ENCODE measurements at places on chromosomes 1 and 21.
A peak's percentile ranks its signal among the peaks of the same experiment; 100 is the strongest.

- no peak for DNase-seq
Observed at GRCh38 chr1:243745356-243745755, 104.7 kb downstream of the AKT3 start.

- DNase-seq = no peak
Observed at GRCh38 chr1:160839746-160840145, 22.9 kb downstream of the CD244 start.

GRCh38 chr1:165014753-165015152, 341.8 kb downstream of the LMX1A start:
- DNase-seq = no peak

DNA sequence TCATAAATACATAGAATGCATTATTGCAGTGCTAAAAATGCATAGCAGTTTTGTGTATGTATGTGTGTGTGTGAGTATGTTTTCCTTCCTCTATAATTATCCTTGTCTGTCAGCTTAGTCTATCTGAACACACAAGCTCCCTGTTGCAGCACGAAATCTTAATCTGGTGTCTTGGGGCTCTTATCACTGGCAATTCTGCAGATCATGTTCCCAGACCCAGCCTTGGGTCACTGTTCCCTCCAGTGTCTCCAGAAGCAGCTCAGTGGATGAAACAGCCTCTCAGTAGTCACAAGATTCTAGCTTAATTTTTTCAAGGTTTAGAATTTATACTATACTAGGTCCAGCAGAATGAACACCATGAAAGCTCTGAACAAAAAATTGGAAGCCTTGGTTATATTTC, 777.9 kb downstream of the MRPL39 start:
- no peak for DNase-seq

DNA sequence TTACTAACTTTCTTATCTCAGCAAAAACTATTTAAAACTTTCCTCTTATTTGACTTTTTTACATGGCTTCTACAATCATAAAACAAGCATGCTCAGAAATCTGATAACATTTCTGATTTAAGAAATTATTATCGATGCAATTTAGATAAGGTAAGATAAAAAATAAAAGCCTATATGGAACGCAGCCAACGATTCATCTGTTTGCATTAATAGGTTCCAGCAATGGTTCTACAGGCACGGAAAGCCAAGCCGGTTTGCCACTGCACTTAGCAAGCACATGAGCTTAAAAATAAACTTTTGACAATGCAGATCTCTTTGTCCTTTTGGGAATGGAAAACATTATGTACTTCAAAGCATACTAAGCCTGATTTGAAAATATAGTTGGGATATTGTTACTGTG, 77.5 kb upstream of the KCNK2 start:
- DNase-seq = no peak

DNA sequence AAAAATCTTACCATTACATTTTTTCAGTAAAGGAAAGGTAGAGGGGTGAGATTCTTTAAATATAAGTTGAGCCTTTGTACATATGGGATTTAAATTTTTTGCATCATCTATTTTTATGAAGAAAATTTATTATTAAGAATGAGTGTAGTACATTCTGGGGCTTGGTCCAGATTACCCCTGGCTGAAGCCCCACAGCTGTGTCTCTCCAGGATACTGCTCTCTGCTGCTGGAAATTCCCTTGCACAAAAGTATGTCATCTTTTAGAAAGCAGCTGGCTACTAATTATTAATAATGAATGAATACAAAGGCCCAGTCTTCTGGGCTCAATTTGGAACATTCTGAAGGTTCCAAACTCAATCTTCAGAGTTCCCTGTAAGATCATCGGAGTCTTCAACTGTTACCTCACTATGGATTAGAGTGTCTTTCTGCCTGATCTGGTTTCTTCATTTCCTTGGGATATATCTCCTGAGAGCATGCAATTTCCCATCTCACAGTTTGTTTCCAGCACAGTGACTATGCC, 428.6 kb upstream of the BRINP3 start:
- DNase-seq = no peak

DNA sequence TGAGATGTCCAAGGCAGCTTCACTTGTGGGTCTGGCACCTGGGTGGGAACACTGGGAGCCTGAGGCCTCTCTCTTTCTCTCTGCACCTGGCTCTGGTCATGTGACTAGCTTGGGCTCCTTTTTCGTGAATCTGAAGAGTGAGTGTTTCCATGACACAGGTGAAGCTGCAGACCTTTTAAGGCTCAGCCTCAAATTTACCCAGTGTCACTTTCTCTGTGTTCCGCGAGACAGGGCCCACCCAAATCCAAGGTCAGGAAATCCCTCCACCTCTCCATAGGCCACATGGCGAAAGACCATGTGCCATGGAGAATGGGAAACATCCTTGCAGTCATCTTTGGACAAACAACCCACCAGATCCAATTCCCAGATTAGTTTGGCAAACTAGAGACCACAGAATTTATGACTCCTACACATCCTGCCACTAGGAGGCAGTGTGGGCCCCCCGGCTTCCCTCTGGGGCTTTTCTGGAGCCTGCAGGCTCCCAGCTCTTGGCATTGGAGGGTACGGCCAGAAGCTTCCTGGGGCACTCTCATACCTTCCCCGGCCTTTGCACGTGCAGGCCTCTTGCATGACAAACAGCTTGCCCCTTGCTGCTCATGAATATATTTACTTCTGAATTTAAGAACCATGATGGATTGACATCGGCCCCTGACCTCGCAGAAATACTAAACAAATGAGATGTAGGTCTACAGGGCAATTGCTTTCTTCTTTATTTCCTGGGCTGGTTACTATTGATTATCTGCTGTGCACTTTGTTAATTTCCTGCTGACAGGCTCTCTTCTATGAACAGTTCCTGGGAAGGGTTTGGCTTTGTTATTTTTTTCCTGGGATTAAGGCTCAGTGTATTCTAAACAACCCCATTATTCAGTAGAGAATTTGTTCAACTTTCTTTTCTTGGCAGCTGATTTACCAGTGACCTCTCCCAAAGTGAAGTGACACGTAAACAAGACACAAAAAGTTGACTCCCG, 180.7 kb downstream of the KAZN start:
- no peak for DNase-seq

DNA sequence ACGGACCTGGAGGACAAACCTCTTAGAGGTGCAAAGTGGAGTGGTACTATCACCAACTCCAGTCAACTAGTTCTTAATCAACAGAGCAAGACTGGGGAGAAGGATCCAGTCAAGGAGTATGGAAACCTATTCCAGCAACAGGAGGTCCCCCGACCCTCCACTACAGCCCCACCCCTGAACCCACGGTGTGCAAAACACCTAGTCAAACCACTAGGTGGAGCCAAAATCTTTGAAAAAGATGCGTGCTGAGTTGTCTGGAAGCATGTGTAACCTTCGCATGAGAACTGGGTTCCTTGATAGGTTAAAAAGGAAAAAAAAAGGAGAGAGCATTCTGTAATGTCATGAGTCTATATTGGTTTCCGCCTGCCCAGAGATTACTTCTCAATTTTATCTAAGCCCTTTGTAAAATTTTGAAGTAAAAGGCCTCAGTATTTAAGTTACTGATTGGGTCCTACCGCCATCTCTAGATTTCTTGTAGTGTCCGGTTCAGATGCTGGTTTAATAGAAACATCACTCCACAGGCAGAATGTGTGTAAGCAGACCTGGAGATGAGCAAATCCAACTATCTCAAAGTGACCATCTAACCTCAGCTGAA, 81.9 kb upstream of the HAO2 start:
- no peak for DNase-seq

- DNase-seq = peak; percentile 82
Observed at GRCh38 chr1:6014130-6014999, 22.1 kb upstream of the NPHP4 start.

DNA sequence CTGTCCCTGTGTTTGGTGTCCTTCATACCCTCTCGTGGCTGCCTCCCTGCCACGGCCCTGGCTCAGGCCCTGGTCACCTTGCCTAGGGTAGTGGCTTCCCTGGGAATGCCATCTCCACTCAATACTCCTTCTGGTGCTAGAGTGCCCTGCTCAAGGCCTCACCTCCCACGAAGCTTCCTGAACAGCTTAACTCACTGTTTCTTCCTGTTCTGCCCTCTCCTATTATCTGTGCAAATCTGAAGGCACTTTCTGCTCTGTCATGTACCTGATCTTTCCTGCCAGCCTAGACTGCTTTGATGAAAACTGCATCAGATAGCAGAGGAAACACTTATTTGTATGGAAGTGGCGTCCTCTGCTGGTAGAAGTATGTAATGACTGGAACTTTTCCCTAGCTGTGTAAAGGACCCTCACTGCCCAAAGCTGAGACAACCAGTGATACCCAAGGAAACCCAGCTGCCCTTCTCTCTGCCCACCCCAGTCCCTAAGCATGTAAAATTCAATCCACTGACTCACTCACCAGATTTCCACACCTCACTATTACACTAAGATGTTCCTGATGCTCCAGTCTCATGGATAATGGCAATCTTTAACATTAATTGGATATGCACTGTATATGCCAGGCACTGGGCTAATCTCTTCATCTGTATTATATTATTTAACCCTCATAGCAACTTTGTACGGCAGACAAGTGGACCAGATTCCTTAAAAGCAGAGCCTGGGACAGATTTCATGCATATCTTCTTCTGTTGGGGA, 36.2 kb upstream of the BTG2 start:
- DNase-seq = no peak

DNA sequence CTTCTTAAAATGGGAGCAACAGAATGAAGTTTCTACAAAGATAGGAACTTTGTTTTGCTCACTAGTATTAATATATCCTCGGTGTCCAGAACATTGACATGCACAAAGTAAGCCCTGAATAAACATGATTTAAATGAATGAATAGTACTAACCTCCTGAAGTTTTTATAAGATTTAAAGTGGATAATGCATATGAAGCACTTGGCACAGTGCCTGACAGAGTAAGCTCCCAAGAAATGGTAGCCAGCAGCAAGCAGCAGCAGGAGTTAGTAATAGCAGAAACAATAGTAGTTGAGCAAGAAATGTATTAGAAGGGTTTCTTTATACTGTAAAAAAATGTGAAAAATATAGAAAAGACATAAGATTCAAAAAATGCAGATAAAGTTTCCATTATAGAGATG, 258.1 kb upstream of the C1orf87 start:
- no peak for DNase-seq

GRCh38 chr1:166675213-166675612, 164.1 kb upstream of the POGK start:
- DNase-seq = no peak

- no peak for DNase-seq
Observed at GRCh38 chr1:64312431-64312830, 109.0 kb downstream of the UBE2U start.

Measured in left ventricle myocardium inferior (tissue), 1 donor.